ENCODE measurements at places on chromosomes 12 and 14. TPM values are rescaled to one million over a fixed set of nuclear protein-coding genes. Genes with fewer than 3 reads are reported as not detected.
A peak's percentile ranks its signal among the peaks of the same experiment; 100 is the strongest.

GRCh38 chr12:49366096-49366651 lies 1.1 kb upstream of the SPATS2 start:
- no peaks in the 10 kb centered on the region for H3K4me1 ChIP-seq
- H3K4me3 ChIP-seq: peak overlapping the region; percentile 84
- no peak for DNase-seq
- no peaks in the 10 kb centered on the region for H3K36me3 ChIP-seq

DNA sequence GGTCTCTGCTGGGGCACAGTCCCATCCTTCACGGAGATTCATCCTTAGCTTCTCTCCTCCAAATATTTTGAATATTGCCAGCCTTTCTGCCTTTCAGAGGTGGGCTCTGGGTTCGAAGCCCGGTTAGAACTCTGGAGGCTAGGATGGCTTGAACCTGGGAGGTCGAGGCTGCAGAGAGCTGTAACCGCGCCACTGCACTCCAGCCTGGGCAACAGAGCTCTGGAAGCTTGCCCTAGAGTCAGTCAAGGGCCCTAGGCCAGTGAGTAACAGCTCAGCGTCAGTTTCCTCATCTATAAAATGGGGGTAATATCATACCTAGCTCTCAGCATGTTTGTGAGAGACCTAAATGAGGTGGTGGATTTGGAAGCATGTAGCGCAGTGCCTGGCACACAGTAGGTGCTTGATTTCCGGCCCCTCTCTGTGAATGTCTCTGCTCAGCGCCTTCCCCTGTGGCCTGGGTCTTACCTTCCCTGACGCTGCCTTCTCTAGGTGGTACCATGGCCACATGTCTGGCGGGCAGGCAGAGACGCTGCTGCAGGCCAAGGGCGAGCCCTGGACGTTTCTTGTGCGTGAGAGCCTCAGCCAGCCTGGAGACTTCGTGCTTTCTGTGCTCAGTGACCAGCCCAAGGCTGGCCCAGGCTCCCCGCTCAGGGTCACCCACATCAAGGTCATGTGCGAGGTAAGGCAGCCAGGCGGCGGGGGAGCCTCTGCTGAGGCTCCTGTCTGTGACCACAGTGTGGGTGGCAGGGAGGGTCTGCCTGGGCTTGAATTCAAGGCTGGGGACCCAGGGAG lies 3.4 kb downstream of the PTPN6 start:
- H3K4me3 ChIP-seq: no peak overlapping the region
- no peaks in the 10 kb centered on the region for H3K27me3 ChIP-seq

DNA sequence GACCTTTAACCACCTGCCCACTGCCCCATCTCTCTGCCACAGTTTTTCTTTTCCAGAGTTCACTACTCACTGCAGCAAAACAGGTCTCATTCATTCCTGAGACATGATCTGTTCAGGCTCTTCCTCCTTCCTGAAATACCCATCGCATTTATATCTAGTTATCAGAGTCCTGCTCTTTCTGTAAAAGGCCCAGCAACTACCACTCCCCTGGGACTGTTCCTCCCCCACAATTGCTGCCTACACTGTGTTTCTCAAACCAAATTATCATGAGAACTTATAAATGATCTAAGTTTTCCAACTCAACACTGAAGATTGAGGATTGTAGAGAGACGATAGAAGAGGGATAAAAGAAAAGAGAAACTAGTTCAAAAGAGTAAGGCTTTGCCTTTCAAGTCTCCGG lies 40.8 kb upstream of the EPS8 start:
- H3K4me3 ChIP-seq: no peak overlapping the region
- H3K36me3 ChIP-seq: no peaks in the 10 kb centered on the region
- H3K27me3 ChIP-seq: no peaks in the 10 kb centered on the region

IFI27L2 gene
- total RNA-seq: 74.2 TPM

OTX2 gene
- total RNA-seq: not detected

- no peaks in the 10 kb centered on the region for H3K4me1 ChIP-seq
- DNase-seq: no peak
- peaks cover 4% of the 10 kb centered on the region for H3K36me3 ChIP-seq
Observed at GRCh38 chr14:35083530-35084150, 37.6 kb downstream of the FAM177A1 start.

- H3K36me3 ChIP-seq: no peaks in the 10 kb centered on the region
- no peak for DNase-seq
- no peak overlapping the region for H3K27ac ChIP-seq
Observed at GRCh38 chr14:73258076-73258475, 20.8 kb downstream of the PAPLN start.

DNA sequence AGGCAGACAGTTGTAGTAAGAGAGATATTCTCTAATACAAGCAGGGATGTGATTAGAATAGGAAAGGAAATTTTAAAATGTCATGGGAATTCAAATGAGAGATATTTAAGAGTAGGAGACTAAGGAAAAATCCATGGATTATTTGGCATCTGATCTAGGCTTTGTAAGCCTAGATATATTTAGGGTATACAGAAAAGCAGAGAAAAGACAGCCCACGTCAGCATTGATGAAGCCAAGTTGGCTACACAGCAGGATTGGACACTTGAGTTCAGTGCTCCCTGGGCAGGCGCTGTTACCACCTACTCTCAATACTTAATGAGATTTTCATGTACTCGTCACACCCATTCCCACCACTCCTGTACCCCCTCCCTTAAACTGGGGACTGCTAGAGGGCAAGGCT lies 1.7 kb upstream of the KCNJ8 start:
- H3K4me1 ChIP-seq: no peaks in the 10 kb centered on the region
- H3K27me3 ChIP-seq: no peaks in the 10 kb centered on the region
- DNase-seq: no peak
- no peak overlapping the region for H3K27ac ChIP-seq
- H3K4me3 ChIP-seq: no peak overlapping the region

GRCh38 chr12:56839915-56840325 lies 76.8 kb downstream of the HSD17B6 start:
- H3K27ac ChIP-seq: no peak overlapping the region
- H3K4me3 ChIP-seq: no peak overlapping the region
- no peaks in the 10 kb centered on the region for H3K27me3 ChIP-seq
- no peaks in the 10 kb centered on the region for H3K4me1 ChIP-seq

DNA sequence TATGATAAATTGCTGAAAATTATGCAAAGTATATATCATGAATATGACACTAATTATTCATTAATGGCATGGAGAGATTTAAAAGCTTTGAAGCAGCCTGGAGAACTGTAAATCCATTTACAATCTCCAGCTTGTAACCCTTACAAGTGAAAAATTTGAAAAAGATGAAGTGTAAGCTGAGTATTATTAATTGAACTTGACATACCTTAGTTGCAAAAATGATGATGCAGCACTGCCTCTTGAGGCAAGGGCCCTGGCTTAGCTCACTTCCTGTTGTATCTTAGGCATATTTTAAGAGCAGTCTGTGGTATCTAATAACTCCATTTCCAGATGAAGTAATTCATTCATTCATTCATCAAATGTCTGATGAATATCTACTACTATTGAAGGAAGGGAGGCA lies 158.6 kb downstream of the ANO4 start:
- no peaks in the 10 kb centered on the region for H3K27me3 ChIP-seq
- H3K36me3 ChIP-seq: no peaks in the 10 kb centered on the region
- no peak overlapping the region for H3K27ac ChIP-seq
- no peak overlapping the region for H3K4me3 ChIP-seq
- DNase-seq: no peak

DNA sequence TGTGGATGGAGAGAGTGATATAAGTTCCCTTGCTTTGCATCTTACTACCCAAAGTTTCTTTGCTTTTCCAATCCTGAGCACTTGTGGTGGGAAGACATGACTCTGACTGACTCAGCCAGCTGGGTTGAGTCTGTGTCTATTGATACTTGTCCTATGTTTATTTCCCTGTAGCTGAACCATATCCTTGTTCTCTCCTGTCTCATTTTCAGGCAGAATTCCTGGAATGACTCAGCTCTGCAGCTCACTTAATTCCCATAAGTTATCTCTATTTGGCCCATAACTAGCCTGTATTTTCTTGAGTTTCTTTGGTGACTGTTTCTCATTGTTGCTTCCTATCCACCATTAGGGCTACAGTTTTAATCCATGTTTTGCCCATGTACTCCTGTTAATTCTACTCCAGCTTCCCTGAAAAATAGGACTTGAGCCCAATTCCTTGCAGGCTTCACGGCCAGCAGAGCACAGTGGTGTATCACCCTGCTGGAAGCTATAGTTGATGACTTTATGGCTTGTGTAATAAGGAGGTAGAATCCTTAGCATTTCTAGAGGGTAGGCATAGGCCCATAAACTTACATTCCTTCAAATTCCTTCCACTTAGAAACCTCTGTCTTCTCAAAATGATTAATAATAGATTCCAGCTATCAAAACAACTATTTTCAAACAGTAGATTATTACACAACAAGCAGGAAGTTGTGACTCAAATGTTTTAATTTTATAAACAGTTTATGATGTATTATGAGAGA lies 183.1 kb downstream of the TMTC3 start:
- no peak for DNase-seq
- H3K27ac ChIP-seq: peak overlapping the region; percentile 48
- no peaks in the 10 kb centered on the region for H3K36me3 ChIP-seq
- H3K27me3 ChIP-seq: no peaks in the 10 kb centered on the region
- no peak overlapping the region for H3K4me3 ChIP-seq

DNA sequence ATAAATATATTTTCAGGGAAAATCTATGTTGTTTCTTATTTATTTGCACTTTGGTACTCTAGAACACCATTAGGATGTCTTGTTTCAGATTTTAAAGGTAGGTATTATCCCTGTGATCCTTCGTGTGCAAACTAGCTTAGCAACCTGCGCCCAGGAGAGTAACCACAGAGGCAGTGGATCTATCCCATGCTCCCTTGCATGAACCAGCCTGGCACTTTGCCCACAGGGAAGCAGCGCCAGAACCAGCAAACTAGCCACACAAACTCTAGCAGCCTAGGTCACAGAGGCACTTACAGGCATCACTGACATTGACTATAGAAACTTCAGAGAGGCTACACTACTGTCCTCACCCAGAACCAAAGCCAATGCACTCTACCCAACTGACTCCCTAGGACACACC lies 76.1 kb downstream of the TSHR start:
- no peak overlapping the region for H3K27ac ChIP-seq
- H3K4me1 ChIP-seq: no peaks in the 10 kb centered on the region
- H3K4me3 ChIP-seq: no peak overlapping the region
- no peaks in the 10 kb centered on the region for H3K36me3 ChIP-seq
- DNase-seq: peak; percentile 17
- H3K27me3 ChIP-seq: no peaks in the 10 kb centered on the region

DNA sequence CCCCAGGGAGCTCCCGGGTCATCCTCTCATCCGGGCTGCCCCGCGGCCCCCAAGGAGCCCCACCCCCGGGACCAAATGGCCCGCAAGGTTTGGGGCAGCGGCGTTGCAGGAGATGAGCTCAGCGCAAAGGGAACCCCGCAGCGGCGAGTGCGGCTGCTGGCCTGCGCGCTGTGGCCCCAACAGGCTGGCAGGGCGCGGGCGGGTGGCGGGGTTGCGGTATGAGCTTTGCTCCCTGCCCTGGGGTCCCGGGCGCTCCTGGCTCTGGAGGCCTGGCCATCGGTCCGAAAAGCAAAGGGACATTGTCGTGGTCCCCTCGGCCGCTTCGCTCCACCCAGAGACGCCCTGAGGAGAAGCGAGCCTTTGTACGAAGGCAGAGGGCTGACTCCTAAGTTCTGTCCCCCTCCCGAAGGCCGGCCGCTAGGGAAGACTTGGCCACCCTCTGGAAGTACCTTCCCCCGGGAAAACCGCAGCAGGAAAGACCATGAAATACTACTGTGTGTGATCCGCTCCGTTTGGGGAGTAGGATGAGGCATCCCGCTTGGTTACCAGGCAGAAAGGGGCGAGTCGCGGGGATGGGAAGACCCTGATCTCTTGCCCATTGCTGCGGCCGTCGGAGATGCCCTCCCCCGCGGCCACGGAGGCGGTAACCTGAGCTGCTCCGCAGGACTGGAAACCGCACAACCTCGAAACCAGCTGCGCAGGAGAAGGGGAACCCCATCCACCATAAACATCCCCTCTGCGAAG lies 620 bp upstream of the NID2 start:
- no peak for DNase-seq
- H3K36me3 ChIP-seq: no peaks in the 10 kb centered on the region
- peak overlapping the region; percentile 87 for H3K27ac ChIP-seq
- peak overlapping the region; percentile 87 for H3K4me3 ChIP-seq
- no peaks in the 10 kb centered on the region for H3K27me3 ChIP-seq

- no peak for DNase-seq
- H3K27me3 ChIP-seq: no peaks in the 10 kb centered on the region
- H3K4me1 ChIP-seq: no peaks in the 10 kb centered on the region
- no peak overlapping the region for H3K4me3 ChIP-seq
Observed at GRCh38 chr12:9694241-9694640, 24.7 kb downstream of the CLEC2D start.

BMAL2 gene
- 2.4 TPM for total RNA-seq

Measured in breast epithelium (tissue), 4 donors.